Thyroid gland (tissue), 4 donors: ENCODE measurements at places on chromosomes 3 and 15.

GRCh38 chr3:33439546-33440327, 468 bp downstream of the UBP1 start:
- peak; percentile 58 for DNase-seq

DNA sequence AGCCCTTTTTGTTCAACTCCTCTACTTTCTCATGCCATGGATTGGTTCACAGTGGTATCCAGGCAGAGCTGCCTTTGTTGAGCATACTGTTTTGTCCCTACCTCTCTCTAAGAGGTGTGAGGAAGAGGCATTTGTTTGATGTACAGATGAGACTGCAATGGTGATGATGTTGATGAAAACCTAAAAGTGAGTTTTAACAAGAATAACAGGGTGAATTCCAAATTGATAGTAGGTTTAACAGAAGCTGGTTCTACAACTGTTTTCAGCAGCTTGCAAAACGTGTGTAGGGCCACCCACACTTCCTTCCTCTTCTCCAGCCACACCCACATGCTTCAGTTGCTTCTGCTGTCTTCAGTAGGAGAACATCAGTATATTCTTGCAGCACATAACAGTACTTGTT, 10.2 kb downstream of the SNRK start:
- no peak for DNase-seq

- no peak for DNase-seq
Measured at GRCh38 chr15:31487811-31488436, 161.3 kb downstream of the KLF13 start.

DNA sequence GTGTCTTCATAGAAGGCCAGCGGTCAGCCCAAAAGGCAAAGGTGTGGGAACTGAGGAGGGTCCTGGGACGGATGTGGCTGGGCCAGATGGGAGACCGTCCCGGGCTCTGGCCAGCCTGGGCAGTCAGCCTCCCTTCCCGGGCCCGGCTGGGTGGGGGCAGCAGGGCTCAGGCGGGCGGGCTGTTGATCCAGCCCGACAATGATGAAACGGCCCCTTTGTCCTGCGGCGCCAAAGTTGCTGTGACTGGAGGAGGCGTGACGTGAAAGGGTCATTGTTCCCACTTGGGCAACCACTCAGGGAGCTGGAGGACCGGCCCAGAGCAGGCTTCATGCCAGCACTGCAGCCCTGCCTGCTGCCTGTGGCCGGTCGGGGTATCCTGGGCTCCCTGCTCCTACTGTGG, 16.5 kb downstream of the DUSP7 start:
- DNase-seq, result peak; percentile 98

GRCh38 chr3:2354702-2355101, 256.0 kb downstream of the CNTN4 start:
- no peak for DNase-seq

DNA sequence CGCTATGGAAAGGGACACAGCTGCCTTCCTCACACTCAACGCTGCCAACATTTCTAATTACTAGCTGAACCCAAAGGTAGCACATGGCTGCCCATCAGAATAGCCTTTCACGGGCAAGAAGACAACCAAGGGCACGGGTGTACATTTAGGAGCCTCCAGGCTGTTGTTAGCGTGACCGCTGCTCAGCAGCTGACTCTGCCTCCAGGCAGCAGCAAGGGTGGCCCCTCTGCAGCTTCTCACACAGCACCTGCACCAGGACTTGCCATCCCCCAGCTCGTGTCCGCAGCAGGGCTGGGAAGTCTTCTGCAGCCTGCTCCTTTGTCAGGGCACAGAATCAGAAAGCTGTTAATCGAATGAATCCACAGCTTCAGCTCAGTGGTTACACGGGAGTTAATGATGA, 146.8 kb downstream of the ADAMTS17 start:
- DNase-seq, result no peak

- no peak for DNase-seq
Measured at GRCh38 chr15:100998630-100999029, 79.5 kb downstream of the LRRK1 start.

DNA sequence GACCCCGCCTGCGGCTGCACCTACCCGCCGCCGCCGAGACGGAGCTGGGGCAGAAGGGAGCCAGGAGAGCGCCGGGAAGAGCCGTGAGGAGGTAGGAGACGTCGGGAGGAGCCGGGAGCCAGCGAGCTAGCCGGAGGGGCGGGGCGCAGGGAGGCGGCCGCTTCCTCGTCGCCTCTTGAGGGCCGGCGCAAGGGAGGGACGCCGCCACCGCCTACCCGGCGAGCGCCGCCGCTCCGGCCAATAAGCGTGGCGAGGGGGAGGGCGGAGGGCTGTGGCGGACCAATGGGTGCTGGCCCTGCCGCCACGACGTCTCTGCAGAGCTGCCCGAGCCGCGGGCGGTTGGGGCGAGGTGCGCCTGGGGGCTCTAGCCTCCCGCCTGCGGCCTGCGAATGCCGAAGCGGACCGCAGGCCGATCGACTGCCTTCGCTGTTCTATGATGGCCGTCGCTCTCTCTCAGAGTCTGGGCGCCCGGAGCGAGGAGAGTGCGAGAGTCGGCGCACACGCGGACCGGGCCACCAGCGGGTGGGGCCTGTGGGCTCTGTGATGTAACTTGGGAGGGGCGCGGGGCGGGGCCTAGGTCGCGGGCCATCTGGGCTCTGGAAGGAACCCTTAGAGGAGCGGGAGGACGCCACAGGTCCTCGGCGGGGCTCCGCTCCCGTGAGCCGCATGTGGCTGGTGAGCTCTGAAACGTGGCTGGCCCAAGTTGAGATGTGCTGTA, 72.7 kb upstream of the MAP4 start:
- peak; percentile 98 for DNase-seq

DNA sequence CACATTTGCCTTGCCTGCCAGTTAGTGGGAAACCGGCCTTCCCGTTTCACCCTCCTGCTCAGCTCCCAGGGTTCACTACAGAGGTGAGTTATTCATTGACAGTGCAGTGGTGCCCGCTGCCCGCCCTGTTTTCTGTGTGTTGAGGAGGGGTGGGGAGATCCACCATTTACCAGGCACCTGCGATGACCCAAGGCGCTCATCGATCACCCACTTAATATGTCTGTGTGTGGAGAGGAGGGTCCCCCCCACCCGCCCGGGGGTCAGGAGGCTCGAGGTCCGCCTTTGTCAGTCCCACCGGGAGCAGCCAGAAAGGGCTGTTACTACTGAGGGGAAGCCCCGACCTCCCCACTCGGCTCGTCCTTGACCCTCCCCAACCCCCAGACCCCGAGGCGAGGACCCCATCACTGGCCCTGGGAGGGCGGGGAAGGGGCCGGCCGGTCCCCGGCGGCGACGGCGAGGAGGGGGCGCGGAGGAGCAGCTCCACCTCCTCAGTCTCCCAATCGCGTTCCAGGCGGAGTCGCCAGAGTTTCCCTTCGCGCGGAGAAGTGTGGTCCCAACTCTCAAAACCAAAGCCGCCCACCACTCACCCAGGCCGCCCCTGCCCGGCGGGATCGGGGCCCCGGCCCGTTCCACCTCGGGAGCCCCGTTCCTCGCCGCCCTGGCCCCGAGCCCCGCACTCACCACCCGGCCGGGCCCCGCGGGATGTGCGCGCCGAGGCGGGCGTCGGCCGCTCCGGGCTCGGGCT, 1.1 kb downstream of the PLXNB1 start:
- DNase-seq, result peak; percentile 69

DNA sequence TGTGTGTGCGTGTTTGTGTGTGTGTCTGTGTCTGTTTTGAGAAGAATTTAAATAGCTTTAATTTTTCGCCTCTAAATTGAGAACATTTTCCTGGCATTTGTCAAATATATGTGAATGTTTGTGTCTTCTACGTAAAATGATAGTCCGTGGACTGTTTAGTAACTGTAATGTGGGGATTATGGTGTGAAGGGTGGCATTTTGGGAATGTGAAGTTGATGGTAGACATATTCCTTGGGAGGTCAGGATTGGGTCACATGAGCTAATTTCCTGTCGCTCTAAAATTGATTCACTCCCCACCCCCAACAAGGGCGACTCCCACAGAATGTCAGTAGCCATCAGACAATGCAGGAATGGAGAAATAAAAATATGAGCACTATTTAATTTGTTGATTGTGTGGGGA, 107.3 kb downstream of the ITPR1 start:
- no peak for DNase-seq

DNA sequence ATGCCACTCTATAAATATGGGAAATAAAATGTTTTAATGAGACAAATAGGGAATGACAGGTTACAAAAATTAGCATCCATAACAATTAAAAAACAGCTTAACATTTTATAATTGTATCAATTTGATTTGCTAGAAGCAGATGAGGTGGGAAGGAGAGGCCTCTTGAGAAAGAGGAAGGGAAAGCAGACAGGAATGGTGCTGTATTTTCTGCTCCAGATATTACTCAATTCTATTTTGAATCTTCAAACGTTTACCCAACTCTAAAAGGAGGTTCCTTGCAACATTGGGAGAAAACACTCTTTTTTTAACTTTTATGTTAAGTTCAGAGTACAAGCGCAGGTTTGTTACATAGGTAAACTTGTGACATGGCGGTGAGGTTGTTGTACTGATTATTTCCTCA, 44.9 kb upstream of the ALDH1A3 start:
- DNase-seq, result no peak

- DNase-seq, result no peak
Measured at GRCh38 chr15:58492661-58493397, 61.0 kb downstream of the LIPC start.

DNA sequence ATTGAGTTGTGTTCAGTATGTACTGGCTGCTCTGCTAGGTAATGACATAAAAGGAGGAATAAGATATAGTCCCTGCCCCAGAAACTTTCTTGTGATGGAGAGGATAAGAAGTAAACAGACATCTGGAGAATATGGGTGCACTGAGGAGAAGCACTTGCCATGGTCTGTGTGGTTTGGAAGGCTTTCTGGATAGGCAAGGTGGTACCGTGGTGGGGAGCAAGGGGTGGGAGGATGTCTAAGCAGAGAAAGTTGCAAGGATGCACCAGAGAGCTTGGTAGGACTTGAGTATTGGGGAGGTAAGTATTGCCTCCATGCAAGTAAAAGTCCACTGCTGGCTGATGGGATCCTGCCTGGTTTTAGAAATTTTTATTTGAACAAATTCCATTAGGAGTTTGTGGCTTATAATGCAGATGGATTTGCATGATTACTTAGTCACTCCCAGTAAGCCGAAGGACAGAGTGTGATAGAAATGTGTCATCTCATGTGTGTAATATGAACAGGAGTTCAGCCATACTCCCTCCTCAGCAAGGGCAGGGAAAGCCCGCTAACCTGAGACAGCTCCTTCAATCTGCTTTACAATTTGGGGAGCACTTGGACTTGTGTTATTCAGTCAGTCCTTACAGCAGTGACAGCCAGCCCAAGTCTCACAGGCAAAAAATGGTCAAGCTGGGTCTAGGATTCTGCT, 53.6 kb downstream of the CLSTN2 start:
- no peak for DNase-seq

- no peak for DNase-seq
Measured at GRCh38 chr3:172586436-172586835, 63.2 kb upstream of the TNFSF10 start.

GRCh38 chr15:98286831-98287230, 326.3 kb downstream of the ARRDC4 start:
- DNase-seq, result no peak

- DNase-seq, result peak; percentile 75
Measured at GRCh38 chr3:178754852-178755510, 218.7 kb downstream of the KCNMB2 start.

- no peak for DNase-seq
Measured at GRCh38 chr3:45367453-45367871, 20.9 kb upstream of the LARS2 start.

DNA sequence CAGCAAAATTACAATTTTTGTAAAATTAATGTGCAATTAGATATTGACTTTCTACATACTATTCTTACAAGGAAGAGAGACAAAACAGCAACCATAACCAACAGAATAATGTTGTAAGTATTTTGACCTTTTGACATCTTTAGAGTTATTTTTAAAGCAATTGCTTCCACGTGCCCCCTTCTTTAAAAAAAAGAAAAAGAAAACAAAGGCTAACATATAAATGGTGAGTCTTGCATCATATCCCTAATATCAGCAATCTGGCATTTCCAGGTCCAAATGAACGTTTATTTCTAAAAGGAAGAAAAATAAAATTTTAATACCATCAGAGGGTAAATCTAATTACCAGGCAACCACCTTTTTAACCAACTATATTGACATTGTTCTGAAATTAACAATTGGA, 19.3 kb upstream of the STRIT1 start:
- no peak for DNase-seq

DNA sequence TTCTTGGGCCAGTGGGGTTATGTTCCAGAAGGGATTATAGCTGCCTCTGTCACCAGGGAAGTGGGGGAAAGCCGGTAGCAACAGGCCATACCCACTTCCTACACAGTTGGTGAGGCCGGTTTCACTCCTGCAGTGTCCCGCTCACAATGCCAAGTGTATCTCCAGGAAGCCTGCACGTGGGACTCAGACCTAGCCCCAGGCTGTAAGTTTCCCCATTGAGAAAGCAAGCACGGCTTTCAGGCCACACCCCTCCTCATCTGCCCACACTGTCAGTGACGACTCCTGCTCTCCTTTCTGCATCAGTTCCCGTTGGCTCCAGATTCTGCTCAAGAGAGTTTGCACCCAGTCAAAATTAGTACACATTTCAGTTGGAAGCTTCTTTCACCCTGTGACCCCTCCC, 51.6 kb upstream of the CPOX start:
- DNase-seq, result peak; percentile 11

GRCh38 chr15:65204931-65205660, 6.2 kb downstream of the CILP start:
- DNase-seq, result no peak

- DNase-seq, result no peak
Measured at GRCh38 chr3:31878231-31878838, 102.7 kb downstream of the OSBPL10 start.

- DNase-seq, result no peak
Measured at GRCh38 chr3:68819361-68819760, 113.0 kb downstream of the TAFA4 start.

GRCh38 chr15:71730277-71731144, 79.8 kb upstream of the NR2E3 start:
- peak; percentile 28 for DNase-seq

GRCh38 chr3:149199474-149199873, 22.2 kb downstream of the CP start:
- DNase-seq, result no peak

- DNase-seq, result no peak
Measured at GRCh38 chr3:133882986-133883586, 12.6 kb downstream of the RAB6B start.
